ENCODE measurements at places on chromosomes 7 and 10.

DNA sequence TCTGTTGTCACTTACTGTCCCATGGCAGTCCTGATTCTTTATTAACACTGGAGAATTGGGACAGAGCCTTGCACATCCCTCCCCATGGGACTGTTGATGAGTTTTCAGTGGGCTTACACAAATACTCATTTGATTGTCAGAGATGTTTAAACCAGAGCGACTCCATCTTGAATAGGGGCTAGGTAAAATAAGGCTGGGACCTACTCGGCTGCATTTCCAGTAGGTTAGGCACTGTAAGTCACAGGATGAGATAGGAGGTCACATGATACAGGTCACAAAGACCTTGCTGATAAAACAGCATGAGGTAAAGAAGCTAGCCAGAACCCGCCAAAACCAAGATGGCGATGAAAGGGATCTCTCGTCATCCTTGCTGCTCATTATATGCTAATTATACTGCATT lies 47.6 kb upstream of the JCAD start:
- no peak for DNase-seq

GRCh38 chr7:55497521-55497920 lies 74.8 kb downstream of the VOPP1 start:
- DNase-seq = no peak

DNA sequence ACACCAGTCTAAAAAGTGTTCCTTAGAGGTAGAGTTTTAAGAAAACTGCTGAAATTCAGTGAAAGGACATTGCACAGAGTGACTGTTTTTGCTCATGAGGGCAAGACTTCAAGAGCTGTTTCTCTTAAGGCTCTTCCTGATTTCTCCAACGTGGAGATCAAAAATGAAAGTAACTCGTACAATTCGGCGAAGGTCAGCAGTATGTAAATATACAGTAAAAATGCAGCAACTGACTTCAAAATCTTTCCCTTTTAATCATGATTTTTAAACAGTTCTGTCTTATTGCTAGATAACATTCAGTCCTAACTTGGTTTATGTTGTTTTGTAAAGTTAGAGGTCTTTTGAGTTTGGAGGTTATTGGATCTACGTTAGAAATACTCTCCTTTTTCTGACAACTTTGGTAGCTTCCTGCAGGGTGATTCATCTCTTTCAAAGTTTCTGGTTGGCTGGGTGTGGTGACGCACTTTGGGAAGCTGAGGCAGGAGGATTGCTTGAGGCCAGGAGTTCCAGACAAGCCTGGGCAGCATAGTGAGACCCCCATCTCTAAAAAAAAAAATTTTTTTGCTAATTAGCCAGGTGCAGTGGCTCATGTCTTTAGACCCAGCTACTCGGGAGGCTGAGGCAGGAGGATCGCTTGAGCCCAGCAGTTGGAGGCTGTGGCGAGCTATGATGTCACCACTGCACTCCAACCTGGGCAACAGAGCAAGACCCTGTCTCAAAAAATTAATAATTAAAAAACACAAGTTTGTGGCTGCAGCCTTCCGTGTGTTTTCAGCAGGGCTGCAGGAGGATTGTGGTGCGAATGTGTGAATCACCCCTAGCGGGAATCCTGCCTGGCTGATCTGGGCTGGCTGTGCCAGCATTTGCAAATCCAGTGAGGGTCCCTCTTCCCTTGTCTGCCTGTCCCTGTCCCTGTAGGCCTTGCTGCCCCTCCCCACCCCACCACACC lies 29.2 kb upstream of the AP5Z1 start:
- DNase-seq = no peak

DNA sequence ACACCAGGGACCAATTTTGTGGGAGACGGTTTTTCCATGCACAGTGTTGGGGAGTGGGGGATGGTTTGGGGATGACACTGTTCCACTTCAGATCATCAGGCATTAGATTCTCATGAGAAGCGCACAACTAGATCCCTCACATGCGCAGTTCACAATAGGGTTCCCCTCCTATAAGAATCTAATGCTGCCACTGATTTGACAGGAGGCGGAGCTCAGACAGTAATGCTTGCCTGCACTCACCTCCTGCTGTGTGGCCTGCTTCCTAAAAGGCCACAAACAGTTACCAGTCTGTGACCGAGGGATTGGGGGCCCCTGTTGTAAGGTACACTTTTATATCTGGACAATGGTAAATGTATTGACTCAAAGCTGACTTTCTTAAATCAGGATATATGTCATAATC lies 45.6 kb upstream of the TRIL start:
- DNase-seq = no peak

DNA sequence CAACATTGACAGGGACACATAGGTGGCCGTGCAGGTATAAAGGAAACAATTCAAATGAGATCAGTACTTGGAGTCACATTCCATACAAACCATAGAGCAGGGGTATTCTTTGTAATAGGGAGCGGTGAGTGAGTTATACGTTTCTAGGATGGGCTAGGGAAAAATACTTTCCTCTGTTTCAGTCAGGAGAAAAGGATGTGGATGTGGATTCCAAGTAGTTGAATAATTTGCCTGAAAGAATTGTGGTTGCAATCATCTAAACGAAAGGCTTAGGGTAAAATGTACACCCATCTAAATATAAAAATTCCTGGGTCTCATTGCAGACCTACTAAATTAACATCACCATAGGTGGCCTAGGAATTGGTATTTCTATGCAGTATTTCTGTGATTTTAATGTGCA lies 270.7 kb upstream of the IGFBP3 start:
- no peak for DNase-seq

- peak; percentile 84 for DNase-seq
Observed at GRCh38 chr10:27998178-27998953, 513 bp downstream of the ODAD2 start.

GRCh38 chr10:44382981-44383748 lies 1.7 kb downstream of the CXCL12 start:
- peak; percentile 44 for DNase-seq

DNA sequence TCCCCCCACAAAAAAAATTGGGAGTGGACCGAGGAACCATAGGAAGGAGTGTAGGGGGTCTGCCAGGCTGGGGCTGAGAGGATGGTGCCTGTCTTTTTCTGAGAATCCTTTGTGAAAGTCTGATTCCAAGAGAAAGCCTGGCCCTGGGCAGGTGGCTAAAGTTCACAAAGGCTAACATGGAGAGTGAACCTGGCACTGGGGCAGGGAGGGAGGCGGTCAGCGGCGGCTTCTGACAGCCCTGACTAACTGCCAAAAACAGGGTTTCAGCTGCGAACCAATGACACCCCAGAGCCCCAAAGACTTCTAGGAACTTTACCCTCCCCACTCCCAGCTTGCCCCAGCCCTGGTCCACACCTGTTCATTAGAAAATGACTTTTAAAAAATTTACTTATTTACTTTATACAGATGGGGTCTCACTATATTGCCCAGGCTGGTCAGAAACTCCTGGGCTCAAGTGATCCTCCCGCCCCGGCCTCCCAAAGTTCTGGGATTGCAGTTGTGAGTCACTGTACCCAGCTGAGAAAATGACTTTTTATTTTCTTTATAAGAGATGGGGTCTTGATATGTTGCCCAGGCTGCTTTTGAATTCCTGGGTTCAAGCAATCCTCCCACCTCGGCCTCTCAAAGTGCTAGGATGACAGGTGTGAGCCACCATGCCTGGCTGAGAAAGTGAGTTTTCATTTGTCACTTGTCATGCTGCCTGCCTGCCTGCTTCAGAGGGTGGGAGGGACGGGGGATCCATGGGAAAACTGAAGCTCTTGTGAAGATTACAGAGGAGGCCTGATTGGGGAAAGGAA lies 61.0 kb upstream of the DUSP5 start:
- DNase-seq = peak; percentile 10

DNA sequence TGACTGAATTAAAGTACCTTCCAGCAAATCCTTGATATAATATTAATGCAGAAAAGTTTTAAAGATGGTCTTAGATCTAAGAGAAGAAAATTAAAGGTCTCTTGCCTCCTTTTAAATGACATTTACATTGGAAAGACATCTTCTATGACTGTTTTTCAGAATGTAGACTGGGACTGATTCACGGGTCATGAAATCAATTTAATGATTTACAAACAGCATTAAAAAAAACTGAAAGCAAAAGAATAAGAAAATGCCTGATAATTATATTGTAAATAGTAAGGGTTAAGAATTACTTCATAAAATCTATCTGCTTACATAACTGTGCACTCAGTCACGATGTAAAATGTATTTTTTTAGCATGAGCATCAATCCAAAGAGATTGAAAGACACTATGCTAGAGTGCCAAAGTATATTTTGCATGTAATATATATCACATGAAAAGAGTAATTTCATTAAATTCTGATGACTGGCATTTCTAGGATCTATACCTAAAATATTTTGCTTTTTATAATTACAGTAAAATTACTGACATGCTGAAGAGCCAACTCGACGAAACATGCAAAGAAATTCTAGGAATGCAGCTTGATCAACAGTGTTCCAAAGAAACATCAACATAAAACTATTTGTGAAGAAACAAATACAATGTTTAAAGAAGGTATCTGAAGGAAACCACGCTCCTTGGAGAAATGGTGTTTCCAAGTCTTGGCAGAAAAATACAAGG lies 35.1 kb downstream of the RTKN2 start:
- no peak for DNase-seq

All from right forelimb (tissue), 1 donor.